Fibroblast of mammary gland (primary cell): ENCODE measurements at places on chromosomes 5 and 9.

- no peak for DNase-seq
Observed at GRCh38 chr5:142955628-142956027, 185.5 kb downstream of the ARHGAP26 start.

DNA sequence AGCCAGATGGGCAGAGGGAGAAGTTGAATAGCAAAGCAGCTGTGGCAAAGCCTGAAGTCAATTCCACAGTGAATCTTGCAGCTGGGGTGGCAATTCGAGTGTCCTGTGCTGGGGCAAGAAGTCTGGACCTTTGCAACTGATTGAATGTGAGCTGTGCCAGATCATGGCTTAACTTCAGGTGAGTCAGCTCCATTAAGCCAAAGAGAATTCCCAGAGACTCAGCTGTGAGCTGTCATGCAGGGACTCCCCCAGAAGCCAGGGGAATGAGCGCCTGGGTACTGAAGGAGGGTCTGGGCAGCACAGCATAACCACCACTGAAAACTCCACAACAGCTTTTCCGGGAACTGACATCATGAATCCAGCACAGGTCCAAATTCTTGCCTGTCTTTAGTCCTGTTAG is 153.5 kb upstream of the TRPC7 start:
- DNase-seq: peak; percentile 7

DNA sequence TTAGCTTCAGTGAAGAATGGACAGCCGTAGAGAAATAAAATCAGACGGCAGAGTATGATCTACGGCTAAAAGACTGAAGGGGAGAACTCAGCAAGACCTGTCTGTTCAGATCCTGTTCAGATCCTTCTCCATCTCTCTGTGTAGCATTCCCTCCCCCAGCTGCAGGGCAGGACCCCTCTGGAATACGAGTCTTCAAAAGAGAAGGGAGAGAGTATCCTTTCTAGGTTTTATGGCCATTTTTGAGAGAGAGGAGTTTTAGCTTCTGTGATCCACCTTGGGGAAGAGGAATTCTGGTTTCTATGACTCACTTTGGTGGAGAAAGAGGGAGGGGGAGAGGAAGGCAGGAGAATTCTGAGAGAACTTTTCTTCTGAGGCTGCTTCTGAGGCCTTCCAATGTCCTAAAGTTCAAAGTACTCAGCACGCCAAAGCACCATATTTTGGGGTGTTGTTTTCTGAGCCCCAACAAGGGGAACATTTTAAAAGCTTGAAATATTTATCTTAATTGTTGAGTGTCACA is 194.4 kb upstream of the TLE4 start:
- DNase-seq: no peak

DNA sequence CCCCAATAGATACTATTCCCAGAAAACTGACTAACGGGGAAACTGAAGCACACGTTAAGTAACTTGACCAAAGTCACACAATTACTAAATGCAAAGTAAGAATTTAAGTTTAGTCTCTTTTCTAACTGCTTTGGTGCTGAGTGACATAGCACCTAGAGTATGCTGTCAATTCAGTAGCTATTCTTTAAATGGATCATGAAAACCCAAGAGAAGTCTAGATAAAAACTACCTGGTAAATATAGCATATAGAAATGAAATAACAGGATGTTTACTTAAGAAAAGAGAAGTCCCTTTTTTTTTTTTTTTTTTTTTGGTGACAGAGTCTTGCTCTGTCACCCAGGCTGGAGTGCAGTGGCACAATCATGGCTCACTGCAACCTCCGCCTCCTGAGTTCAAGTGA is 129.2 kb downstream of the PDE4D start:
- no peak for DNase-seq

DNA sequence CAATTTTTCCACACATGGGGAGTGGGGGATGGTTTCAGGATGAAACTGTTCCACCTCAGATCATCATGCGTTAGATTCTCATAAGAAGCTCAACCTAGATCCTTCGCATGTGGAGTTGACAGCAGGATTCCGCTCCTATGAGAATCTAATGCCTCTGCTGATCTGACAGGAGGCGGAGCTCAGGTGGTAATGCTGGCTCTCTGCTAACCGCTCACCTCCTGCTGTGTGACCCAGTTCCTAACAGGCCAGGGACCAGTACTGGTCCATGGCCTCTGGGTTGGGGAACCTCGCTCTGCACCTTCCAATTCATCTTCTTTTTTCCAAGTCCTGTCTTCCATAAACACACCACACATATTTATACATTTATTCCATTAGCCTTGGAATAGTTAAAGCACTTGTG is 33.0 kb downstream of the POU5F2 start:
- no peak for DNase-seq

- no peak for DNase-seq
Observed at GRCh38 chr9:93960221-93960970, 5.2 kb upstream of the BARX1 start.

- DNase-seq: peak; percentile 75
Observed at GRCh38 chr9:123954518-123955280, 24.8 kb upstream of the DENND1A start.

- DNase-seq: no peak
Observed at GRCh38 chr5:64918083-64918482, 149.4 kb downstream of the CWC27 start.

GRCh38 chr9:104854613-104855012 is 73.3 kb downstream of the ABCA1 start:
- no peak for DNase-seq

GRCh38 chr9:106928350-106928749 is 65.4 kb downstream of the ZNF462 start:
- DNase-seq: no peak

GRCh38 chr5:86354664-86355063 is 263.1 kb upstream of the COX7C start:
- DNase-seq: no peak

GRCh38 chr9:127277770-127278169 is 13.2 kb downstream of the GARNL3 start:
- DNase-seq: no peak

GRCh38 chr9:8365029-8365428 is 565.5 kb upstream of the DMAC1 start:
- peak; percentile 89 for DNase-seq

DNA sequence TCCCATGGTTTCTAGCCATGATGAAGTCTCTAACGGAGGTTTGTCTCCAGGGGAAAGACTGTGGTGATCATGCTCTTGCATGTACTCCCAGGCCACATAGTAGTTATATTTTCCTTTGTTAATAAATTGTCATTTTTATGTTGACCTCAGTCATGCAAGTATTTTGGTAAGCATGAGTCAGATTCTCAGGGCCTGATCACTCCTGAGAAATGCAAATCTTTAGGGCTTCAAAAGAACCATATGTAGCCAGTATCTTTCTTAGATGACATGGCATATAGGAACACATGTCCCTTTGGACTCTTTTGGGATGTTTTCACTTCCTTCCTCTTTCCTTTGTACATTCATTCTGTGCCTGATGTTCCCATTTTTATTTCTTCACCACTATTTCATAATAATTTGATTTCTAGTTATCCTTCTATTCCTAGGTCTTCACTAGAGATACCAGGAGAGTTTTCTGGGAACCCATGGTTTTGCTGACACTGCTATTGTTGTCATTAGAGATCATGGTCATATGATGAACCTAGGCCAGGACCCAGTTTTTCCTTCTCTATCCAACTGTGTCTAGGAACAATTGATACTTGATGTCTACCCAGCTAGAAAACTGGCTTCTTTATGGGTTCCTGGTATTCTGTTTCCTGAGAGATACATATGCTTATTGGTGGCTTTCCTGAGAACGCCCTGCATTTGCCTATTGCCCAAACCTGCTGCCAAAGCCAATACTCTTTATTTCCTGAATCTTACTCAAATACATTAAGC is 248.1 kb upstream of the NREP start:
- peak; percentile 92 for DNase-seq

- DNase-seq: no peak
Observed at GRCh38 chr5:9829621-9830020, 199.5 kb upstream of the TAS2R1 start.

GRCh38 chr9:99803694-99804093 is 18.0 kb upstream of the NR4A3 start:
- DNase-seq: peak; percentile 70

GRCh38 chr9:123417289-123418051 is 61.5 kb downstream of the CRB2 start:
- no peak for DNase-seq

DNA sequence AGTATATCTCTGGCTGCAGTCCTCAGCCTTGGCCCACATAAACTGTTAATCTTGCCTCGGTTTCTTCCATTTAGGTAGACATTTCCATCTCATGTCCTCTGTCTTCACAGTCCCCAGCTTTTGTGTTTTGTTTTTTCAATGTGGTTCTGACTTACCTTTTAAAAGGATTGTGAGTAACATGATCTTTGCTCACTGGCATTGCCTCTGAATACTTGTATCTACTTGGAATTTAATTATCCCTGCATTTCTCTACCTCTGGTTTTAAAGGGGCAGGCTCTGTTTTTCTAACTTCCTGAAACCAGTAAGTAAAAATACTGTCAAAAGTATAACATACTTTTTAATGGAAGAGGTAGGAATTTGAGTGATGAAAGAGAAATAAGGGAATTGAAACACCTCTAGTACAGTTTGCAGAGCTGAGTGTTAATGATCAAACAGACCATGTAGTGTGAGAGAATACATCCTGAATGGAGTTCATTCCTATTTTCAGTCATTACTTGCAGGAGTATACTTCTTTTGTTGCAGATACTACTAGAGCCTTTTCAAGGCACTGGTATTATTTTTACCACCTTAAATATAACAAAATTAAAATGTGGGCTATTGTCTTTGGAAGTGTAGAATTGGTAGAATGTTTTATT is 62.6 kb downstream of the MTREX start:
- no peak for DNase-seq

- DNase-seq: no peak
Observed at GRCh38 chr5:173745123-173745522, 128.7 kb upstream of the BOD1 start.

GRCh38 chr5:149549461-149550267 is 1.6 kb downstream of the CSNK1A1 start:
- DNase-seq: peak; percentile 70

DNA sequence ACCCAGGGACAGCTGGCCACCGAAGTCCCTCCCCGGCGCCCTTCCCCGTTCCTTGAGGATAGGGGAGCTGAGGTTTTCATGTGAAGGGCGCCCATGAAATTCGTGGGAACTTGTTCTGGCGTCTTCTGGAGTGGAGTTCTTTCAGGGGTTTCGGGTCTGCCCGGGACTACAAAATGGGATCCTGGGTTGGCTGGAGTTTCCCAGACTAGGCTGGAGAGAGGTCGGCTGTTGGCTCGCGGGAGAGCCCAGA is 3.6 kb upstream of the RGMB start:
- no peak for DNase-seq

- DNase-seq: peak; percentile 99
Observed at GRCh38 chr9:116075191-116075590, 78.4 kb upstream of the PAPPA start.

DNA sequence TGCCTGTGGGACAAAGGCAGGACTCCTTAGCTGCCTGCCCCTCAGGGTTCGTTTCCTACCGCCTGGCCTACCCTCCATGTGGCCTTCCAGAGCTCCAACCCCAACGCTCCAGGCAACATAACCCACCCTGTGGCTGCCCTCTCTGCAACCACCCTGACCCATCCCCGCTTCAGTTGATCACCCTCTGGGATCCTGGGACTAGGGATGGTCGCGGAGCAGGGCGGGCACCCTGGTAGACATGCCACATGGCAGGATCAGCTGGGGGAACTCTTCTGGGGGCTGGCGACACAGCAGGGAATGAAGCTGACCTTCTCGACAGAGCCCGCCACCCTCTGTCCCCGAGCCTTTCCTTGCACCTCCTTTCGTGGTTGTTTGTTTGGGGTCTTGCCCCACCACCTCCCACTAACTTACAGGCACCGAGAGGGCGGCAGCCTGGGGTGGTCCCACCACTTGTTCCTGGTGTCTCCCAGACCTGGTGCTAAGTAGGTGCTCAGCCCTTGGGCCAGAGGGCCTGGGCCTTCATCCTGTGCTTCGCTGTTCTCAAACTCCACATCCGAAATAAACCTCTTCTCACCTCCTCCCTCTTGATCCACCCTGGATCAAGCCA is 243.1 kb downstream of the PBX3 start:
- DNase-seq: no peak

DNA sequence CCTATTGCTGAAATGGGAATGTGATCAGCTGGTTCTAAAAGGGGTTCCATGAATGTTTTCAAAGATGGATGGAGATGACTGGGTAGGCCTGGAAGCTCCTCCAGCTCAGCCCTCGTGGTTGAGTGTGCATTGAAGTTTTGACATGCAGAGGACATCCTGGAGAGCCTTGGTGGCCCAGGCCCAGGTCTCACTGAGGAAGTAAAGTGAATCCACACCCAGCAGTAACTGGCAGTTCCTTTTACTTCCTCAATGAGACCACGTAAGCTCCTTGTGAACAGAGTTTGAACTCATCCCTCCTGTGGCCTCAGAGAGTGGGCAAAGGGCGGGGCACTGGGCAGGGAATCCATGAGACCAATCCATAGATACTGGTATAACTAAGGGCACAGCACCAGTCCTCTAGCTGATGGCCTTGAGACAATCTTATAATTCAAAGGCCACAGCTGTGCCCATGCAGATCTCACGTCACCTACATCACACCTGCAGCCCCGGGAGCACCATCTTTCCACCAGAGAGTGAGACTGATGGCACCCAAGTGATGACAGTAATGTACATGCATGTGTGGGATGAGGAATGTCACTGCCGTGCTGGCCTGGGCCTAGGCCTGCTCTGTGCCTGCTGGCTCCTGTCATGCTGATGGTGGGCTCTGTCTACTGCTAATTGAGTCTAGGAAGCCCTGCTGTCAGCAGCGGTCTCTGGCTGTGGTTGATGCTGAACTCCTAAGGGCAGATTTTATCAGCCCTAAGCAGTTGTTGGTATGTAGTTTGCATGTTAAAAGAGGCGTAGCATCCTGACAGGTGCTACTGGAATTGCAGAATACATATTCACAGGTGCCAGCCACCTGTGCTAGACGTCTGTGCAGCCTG is 257.8 kb downstream of the FSTL4 start:
- no peak for DNase-seq

- DNase-seq: peak; percentile 84
Observed at GRCh38 chr5:41649659-41650058, 139.3 kb upstream of the PLCXD3 start.

DNA sequence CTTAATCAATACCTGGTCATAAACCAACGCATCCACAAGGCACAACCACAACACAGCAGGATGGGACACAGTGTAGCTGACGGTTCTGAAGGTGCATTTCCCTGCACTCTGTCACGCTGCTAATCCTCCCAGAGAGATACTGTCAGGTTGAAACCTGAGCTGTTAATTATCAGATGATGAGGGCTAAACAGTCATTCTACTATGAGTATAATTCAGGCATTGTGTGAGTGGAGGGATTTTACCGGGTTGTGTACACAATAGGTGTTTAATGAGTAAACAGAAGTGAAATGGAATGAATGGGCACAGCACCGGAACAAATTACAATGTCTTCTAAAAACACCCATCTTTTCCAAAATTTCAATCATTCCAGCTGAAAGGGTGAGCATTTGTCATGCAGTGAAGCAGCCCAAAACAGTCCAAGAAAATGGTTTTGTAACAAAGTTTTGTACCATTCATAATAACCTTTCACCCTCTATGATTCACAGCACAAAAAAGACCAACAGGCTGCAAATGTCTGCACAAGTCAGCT is 71.5 kb downstream of the ABCA1 start:
- DNase-seq: peak; percentile 55

- DNase-seq: no peak
Observed at GRCh38 chr5:10421896-10422691, 19.6 kb upstream of the ROPN1L start.
